NB4 (cell line): ENCODE measurements at places on chromosomes 11 and 22.

DNA sequence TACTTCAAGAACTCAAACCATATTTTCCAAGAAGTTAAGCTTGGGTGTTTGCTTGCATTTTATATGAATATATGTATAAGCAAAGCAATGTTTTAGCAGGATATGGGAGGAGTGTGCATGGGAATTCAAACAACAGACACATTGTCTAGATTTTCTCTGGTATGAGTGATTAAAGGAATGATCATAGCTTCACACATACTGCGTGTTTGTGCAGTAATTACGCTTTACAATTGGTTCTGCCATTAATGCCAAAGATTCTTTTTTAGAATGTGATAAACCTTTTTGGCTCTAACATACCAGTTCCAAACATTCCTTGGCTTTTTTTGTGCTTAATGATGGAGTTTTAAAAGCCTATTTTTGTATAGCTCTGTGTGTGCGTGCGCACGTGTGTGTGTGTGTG, 54.0 kb downstream of the CCDC34 start:
- no peak for DNase-seq

DNA sequence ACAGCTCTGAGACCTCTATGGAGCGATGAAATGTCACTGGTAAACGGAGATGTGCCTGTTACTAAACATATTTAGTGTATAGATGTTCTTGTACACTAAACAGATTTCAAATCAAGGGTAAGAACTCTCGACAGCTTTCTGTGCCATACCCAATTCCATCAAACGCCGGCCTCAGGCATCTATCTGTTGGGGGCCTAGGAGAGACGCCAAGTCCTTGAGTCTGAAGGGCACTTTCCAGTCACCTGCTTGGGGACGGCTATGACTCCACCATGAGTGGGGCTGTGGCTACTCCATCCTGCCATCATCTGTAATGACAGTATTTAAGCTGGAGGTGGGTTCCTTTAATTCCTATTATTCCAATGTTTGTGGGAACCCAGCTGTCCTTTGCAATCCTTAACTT, 87.8 kb downstream of the SHANK2 start:
- no peak for DNase-seq

- DNase-seq = no peak
Measured at GRCh38 chr11:99316776-99317520, 296.2 kb downstream of the CNTN5 start.

DNA sequence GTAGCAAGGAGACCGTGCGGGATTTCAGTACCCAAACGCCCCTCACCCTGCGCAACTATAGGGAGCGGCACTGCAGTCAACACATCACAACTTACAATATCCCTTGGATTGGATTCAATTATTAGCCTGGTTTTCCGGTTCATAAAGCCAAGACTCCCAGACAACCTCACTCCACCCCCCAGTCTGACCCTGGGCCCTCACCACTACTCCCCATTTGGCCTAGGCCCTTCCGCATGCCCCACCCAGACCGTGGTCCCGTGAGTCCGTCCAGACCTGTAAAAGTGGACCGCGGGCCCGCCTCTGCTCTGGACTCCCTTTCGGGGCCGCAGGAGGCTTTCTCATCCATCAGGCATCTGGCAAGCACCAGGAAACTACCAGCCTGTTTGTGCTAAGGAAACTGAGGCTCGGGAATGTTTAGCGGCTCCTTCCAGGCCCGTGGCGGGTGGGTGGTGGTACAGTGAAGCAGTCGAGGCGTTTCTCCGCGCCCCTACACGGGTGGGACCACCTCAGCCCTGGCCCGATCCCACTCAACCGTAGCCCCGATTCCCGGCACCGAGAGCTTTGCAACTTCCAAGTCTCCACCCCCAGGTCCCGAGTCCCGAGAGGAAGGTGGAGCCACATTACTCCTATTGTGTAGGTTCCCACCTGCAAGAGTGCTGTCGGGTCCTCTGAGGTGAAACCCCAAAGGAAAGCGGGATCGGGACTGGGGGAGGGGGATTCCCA, 679 bp upstream of the DPP3 start:
- DNase-seq = peak; percentile 59

DNA sequence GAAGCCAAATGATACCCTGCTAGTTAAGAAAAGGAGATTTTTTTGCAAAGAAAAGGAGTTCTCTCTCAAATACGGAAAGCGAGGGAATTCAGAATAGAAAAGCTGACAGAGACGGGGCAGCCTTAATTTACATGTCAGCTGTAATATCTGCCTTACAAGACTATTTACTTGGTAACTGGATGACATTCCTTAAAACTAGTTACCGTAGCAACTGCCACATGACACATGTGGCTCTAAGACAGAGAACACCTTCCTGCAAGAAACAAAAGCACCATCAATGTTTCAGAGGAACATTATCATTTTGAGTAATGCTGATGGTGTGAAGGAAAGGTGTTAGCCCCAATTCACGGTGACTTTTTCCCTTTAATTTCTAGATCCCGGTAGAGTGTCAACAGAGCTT, 222.1 kb downstream of the LRRC4C start:
- DNase-seq = no peak

DNA sequence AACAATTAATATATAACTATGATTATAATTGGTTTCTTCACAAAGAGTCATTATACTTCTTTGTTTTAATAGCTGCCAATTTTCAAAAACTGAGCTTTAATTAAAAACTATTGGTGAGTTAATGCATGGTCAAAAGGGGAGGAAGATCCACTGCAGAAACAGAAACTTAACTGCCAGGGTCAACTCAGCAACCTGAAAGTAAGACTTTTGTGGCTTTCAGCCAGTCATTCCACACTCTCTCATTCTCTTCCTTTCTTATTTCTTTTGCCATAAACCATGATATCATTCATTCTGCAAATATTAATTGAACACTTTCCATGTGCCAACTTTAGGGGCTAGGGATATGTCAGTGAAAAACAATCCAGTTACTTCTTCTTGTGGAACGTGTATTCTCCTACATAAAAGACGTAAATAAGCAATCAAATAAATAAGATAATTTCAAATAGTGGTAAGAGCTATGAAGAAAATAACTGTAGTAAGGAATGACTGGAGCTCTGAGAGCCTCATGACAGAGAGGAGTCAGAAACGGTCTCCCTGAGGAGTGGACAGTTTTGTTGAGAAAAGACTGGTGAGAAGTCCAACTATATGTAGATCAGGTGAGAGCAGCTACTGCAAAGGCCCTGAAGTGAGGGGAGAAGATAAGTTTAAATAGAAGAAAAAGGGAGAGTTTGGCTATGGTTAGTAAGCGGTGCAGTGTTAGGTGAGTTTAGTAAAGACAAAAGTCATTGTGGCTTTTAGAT, 130.5 kb downstream of the GRIA4 start:
- no peak for DNase-seq
